ENCODE measurements at places on chromosomes 5 and 9.

GRCh38 chr5:110917161-110917875 lies 154.2 kb upstream of the TSLP start:
- no peak for DNase-seq

DNA sequence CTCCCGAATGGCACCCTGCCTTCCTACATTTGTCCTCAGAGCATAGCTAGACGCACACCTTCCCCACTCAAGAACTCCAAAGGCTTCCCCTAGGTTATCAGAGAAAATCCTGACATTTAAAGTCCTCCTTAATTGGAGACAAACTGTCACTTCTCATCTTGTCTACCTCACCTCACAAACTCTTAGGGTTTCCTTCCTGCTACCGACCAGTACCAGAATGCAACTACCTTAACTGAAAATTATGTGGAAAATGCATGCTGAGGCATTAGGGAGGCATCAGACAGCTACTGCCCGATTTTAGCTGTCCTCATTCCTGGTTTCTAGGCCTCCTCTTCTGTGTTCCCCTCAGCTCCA lies 17.9 kb upstream of the TNIP1 start:
- no peak for DNase-seq

DNA sequence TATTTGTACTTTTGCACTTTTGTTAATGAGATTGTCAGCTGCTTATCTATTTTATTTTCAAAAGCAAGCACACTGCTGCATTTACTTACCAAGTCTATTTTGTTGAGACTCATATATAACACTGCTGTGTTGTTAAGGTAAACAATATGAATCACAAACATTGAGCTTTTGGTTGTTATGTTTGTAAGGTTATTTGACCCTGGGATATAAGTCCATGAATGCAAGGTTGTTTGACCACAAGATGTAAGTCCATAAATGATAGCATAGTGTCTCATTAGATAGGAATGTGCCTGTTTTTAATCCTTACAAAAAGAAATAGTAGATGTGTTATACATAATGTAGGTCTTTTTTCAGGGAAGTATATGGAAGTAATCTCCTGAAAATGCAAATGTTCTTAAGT lies 845.9 kb downstream of the CDH9 start:
- no peak for DNase-seq

DNA sequence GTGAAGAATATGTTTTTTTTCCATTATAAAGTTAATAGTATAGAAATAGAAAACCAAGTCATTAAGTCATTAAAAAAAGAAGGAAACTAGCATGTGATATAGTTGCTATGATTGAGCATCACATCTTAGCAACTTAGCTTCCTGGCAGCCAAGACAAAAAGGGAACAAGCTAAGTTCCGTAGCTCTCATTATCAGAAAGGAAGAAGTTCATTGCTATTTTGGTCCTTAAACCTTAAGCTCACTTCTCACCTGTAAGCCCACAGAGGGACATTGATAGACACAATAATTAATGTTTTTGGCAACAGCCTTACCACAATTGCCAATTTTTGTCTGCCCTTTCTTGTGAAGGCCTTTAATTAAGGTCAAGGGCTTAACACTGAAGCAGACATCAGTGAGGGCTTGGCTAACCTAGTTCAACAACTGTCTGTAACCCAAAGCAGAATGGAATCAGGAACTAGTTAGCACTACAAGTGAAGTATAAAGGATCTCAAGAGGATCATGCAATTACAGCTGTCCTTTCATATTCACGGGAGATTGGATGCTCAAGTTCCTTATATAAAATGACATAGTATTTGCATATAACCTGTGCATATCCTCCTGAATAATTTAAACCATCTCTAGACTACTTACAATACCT lies 24.0 kb upstream of the KLF4 start:
- DNase-seq: no peak

GRCh38 chr5:89471541-89471940 lies 588.6 kb upstream of the MEF2C start:
- no peak for DNase-seq

- DNase-seq: no peak
These were observed 173.3 kb upstream of the SEMA6A start for GRCh38 chr5:116747881-116748280.

- no peak for DNase-seq
These were observed 187.7 kb upstream of the CHD1 start for GRCh38 chr5:99116526-99116925.

DNA sequence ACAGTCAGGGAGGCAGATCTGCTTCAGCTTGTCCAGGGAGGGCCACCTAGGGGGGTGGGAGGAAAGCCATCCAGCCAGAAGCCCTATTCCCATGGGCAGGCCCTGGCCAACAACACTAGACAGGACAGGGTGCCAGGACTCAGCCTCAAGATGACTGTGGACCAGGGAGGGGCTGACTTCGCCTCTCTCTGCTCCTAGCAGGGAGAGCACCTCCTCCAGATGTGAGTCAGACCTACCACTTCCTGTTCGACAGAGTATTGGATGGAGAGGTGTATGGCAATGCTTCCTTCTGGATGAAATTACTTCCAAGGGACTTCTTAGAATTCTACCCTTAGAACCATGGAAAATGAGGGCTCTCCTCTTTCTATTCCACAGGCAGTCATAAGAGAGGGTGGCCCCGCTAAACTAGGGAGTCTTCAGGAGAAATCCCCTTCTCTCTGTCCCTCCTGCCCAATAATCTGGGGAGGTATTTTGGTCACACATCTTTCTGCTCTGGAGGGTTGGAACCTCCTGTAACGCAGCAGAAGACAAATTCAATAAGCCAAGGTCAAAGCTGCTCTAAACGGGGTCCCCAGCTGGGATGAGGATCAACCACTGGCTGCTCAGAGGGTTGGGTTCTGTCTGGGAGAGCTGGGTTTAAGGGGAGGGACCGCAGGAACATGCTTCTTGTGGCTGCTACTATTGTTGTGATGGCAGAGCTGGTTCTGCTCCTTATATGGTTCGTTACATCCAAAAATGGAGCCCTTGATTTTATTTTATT lies 23.2 kb upstream of the RCL1 start:
- no peak for DNase-seq

GRCh38 chr9:37936965-37937364 lies 33.0 kb upstream of the SLC25A51 start:
- no peak for DNase-seq

DNA sequence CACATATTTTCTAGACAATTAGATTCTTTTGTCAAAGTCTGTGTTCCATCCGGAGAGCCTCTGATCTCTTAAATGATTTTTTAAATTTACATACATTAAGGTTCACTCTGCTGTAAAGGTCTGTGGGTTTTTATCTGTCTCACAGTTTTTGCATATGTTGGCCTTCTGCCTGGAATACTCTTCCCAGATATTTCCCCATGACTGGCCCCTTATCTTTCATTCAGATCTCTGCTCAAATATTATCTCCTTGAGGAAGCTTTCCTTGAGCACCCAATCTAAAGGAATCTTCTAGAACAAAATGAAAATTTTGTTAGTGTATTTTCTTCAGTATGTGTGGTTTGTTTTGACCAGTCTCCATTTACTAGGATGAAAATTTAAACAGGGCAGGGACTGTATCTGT lies 26.3 kb downstream of the FAF2 start:
- no peak for DNase-seq

DNA sequence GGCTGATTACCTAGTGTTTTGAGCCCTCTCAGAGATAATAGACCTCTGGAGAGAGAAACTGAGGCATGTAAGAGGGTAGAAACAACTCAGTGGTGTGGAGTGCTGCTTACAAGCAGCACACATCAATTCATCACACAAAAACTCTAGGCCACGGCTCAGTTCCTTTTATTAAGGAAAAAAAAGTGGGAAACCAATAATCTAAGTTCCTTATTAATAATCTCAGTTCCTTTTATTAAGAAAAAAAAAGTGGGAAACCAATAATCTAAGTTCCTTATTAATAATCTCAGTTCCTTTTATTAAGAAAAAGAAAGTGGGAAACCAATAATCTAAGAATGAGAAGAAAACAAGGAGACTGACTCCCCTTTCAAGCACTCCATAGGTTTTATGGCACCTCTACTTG lies 28.0 kb downstream of the TXNDC8 start:
- no peak for DNase-seq

DNA sequence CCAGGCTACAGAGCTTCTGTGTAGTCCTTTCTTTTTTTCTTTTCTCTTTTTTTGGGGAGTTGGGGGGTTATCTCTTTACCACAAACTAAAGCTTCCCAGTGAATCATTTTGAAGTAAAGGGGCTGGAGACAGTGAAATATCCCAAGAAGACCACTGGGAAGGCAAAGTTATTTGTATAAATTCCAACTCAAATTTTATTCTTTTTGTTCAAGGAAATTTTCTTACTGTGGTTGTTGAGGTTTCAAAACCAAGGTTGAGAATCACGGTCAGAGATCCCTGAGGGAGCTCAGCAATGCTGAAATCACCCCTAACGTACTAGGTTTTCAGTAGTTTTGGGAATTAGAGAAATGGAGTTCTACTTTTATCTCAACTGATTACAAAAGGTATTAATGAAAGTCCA lies 175.7 kb downstream of the ARHGEF28 start:
- no peak for DNase-seq

DNA sequence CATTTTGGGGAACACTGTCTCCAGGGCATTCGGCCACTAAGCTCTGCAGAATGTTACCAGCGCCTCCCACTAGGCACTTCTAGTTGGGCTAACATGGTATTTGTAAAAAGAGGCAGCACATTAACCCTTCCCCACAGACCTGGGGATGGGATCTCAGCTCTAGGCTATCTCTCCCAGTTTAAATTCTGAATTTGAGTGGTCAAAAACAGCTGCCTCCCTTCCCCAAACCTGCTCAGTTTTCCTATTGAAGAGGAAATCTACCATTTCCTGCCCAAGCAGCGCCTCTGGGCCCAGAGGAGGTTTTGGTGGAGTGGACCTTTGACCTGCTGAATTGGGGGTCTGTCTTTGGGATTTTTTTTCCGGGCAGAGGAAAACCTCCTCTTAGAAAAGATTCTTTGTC lies 53.2 kb downstream of the ENC1 start:
- no peak for DNase-seq

DNA sequence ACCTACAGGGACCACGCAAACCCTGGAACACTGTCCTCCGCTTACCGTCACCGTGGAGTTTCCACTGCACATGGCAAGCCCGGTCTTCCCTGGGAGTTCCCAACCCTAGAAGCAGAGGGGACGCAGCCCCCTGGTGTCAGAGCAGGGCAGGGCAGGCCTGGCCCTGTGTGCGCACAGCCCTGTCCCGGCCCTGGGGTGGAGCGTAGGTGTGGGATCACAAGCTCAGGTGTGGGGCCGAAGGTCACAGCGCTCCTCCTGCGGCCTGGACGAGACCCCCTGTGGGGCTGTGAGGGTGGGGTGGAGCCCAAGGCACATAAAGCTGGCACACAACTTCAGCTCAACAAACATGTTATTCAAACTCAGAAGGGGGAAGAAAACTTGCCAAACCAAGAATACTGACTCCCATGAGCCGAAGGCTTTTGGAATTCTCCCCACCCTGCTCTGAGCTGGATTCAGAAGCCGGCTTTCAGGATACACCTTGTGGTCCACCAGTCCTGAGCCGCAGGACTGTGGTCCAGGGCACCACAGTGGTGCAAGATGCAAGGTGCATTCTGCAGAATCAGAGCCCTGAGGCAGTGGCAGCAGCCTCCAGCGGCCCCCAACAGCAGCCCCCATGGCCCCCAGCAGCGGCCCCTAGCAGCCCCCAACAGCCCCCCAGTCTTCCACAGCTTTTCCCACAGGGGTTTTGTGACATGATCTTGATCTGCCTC lies 11.8 kb upstream of the EXOC3 start:
- DNase-seq: peak; percentile 13

GRCh38 chr9:37031902-37032301 lies 2.2 kb downstream of the PAX5 start:
- no peak for DNase-seq

- no peak for DNase-seq
These were observed 569 bp downstream of the YIPF5 start for GRCh38 chr5:144169904-144170275.

- DNase-seq: no peak
These were observed 14.2 kb upstream of the FRRS1L start for GRCh38 chr9:109181284-109181683.

DNA sequence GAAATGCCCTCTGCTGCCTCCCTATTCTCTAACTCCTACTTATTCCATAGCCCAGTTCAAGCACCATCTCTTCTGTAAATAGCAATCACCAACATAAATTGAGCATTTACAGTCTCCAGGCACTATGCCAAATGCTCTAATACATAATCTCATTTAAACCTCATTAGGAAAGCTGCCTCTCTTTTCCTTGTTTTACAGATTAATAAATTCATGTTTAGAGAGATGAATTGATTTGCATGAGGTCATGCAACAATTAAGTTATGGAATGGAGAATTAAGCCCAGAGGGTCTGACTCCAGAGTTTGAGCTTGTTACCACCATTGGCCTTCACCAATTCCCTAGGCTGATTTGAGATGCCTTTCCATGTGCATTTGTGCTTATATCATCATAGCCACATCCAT lies 23.4 kb upstream of the RFX3 start:
- no peak for DNase-seq

GRCh38 chr9:14314424-14314928 lies 535 bp upstream of the NFIB start:
- DNase-seq: no peak

DNA sequence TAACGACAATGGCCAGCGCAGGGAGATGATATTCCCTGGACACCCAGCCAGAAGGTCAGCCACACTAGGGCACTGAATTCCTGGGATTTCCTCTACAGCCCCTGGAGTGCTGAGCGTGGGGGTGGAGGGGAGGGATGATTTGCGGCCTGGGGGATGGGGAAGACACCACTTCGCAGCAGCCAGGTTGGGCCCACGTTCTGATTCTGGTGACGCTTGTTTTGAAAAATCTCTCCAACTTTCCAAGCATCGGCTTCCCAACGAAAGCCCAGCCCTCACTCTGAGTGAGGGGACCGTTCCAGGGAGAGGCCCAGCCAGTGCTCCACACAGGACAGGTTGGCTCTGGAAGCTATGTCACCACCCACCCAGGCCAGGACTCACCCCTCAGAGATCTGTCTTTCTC lies 5.4 kb downstream of the GFPT2 start:
- DNase-seq: no peak

GRCh38 chr5:3828761-3829160 lies 233.1 kb downstream of the IRX1 start:
- no peak for DNase-seq

DNA sequence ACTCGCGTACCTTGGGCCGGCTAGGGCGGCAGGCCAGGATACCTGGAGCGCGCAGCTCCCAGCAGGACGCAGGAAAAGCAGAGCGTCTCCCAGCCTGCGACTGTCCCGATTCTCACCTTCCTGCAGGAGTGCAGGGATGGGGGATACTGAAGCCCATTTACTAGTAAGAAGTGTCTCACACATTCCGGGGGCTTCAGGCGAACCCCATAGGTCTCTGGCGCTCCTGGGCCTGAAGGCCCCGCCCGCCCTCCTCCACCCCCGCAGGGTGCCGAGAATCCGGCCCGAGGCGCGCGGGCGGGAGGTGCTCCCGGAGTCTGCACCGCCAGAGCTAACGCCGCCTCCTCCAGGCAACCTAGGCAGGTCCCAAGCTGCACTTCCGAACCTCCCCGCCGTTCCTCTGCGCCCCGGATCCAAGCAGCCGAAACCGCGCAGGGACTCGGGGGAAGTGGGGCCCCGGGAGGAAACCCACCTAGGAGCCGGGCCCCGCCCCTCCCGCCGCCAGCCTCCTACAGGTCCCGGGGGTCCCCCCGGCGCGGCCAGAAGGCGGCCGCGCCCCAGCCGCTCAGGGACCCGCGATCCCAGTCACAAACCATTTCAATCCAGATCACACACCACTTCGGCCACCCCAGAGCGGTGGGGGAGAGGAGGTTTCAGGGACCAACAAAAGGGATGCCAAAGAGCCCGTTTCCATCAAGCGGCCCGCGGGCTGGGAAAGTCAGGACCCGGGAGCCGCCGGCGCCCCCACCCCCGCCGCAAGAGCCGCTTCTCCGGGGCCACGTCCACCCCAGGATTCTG lies 1.2 kb downstream of the ROR2 start:
- DNase-seq: no peak

- no peak for DNase-seq
These were observed 933.6 kb downstream of the CDH12 start for GRCh38 chr5:21919414-21920022.

Measured in effector CD8-positive, alpha-beta T cell (primary cell).